Effector memory CD4-positive, alpha-beta T cell (primary cell): ENCODE measurements at places on chromosomes 11 and 22.

DNA sequence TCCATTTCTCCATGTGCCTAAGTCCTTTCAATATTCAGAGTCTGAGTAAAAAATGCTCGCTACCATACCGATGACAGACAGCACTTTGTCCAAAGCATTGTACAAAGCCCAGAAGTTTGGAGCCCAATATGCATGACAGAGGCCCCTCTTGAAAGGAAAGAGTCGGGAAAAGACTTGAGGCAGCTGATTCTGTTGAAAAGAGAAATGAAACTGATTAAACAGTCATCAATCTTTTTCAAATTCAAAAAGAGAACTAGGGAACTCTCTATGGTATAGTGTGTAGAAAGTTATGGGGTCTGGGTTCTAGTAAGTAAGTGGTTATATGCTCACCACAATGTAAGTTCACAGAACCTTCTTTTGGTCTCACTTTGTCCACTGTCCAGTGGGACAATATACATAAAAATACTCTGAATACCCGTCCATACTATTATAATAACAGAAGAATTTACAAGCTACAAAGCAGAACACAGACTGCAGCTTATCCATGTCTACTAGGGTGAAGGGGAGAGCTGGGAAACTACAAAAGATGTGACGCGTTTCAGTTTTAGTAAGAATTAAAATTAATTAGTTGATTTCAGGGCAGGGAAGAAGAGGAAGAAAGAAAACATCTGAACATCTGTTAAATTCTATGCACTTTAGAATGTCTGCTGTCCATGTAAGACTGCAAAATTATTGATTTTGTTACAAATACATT is 26.7 kb downstream of the ALG8 start:
- DNase-seq = no peak

GRCh38 chr22:24445481-24446259 is 18.3 kb downstream of the ADORA2A start:
- DNase-seq = no peak

DNA sequence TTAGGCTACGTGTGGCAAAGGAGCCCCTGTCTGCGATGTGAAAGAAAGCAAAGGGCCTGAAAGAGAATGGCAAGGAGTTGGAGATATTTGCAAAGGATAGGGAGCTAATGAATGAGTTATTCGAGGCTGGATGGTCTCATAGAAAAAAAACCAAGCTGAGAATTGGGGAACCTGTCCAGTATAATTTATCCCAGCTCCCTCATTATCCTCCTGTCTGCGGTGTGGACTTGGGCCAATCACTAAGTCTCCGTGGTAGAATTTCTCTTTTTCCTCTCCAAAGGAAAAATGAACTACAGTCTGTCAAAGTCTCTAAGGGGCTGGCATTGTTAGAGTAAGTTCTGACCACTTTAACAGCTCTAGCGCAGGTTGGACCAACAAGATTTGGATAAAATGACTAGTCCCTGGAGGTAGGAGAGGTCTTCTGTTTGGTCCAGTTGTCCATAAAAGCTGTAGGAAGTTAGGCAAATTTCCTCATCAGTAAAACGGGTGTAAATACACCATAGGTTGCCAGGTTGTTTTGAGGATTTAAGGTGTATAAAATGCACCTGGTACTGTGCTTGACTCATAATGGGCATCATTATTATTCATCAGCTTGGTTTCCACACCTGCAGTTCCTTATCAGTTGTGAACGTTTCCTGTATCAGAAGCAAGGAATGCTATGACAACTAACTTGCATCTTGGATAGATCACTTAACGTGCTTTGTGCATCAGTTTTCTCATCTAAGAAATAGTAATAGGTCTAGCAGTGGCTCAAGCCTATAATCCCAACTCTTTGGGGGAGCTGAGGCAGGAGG is 10.3 kb upstream of the CDON start:
- DNase-seq = no peak

DNA sequence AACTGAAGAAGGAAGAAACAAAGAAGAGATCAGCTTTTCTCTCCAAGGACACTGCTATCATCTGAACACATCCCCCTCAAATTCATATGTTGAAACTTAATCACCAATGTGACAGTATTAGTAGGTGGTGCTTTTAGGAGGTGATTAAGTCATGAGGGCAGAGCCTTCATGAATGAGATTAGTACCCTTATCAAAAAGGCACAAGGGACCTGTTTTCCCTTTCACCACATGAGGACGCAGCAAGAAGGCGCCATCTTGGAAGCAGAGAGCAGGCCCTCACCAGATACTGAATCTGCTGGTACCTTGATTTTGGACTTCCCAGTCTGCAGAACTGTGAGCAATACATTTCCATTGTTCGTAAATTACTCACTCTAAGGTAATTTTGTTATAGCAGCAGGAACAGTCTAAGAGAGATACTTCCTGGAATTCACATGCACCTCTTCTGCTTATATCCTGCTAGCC is 20.9 kb upstream of the CREB3L1 start:
- no peak for DNase-seq

DNA sequence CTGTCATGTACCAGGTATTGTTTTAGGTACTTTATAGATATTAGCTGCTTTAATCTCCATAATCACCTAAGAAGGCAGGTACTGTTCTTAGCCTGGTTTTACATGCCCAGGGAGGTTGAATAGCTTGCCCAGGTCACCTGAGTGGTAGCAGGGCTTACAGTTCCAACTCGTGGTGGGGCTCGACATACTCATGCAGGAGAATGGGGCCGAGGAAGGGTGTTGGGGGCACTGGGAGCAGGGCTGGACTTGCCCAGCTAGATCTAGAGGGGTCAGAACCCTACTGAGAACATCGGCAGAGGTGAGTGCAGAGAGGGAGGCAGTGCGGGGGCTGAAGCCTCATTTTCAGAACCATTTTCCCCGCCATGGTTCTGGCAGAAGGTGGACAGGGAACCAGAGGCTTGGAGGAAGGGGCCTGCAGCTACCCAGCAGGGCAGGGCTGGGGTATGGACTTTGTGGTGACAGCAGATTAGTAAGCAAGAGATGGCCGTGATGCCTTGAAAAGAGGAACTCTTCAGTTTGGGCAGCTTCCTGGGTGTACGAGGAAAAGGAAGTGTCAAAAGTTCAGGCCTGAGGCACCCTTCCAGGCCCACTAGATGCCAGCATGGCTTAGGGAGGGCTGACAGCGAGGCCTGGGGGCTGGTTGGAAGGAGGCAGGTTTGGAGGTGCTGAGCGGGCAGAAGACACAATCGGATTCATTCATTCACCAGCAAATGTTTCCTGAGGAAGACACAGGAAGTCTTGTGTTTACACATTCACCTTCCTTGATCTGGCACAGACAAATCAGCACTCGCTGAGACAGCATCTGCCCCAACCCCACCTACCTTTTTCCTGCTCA is 54.7 kb upstream of the LYVE1 start:
- no peak for DNase-seq

GRCh38 chr11:116614306-116615210 is 158.2 kb downstream of the BUD13 start:
- no peak for DNase-seq

DNA sequence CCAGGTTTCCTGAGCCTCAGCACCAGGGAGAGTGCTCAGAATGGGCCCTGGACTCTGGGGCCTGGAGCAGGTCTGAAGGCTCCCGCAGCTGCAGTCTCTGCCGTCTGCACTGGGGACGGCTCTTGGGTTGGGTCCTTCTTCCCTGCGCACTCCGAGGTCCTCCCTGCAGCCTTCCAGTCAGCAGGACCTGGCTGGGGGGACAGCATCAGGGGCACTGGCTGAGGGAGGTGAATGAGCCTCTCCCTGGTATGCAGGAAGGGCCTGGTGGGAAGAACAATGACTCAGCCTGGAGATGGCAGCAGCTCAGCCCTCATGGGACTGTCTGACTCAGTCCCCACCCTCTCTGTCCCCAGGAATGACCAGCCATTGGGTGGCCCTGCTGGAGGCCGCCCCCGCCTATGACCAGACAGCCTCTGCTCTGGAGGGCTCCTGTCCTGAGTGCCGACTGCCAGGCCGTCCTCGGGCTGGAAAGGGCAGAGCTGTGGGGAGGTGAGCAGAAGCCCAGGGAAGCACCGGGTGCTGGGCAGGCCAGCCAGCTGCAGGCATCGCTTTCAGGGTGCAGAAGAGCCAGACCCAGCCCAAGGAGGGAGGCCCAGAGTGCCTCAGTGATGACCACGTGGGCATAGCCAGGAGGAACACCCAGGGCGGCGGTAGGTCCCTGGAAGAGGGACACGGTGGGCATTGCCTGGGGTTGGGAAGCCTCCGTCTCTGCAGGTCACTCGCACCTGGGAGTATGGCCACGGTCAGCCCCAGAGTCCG is 455.0 kb downstream of the BRD1 start:
- no peak for DNase-seq

DNA sequence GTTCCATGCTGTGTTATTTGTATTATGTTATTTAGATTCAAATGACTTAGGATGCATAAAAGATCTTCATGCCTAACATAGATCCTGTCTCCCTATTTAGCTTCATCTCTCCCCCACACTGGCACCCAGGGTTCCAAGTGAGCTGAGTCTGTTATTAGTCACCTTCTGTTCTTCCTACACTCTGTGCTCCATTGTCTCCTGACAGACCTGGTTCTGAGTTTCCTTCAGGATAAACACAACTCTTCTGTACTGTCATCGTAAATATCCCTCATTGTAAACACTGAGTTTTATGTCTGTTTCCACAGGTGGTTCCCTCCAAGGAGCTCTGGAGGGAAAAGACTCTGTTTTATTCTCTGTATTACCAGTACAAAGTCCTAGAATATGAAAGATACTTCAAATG is 8.7 kb downstream of the MMP26 start:
- DNase-seq = no peak
